Erythroblast (primary cell): ENCODE measurements at places on chromosomes 12 and 14.

GRCh38 chr12:92272061-92272964, 126.7 kb upstream of the BTG1 start:
- no peak for DNase-seq

DNA sequence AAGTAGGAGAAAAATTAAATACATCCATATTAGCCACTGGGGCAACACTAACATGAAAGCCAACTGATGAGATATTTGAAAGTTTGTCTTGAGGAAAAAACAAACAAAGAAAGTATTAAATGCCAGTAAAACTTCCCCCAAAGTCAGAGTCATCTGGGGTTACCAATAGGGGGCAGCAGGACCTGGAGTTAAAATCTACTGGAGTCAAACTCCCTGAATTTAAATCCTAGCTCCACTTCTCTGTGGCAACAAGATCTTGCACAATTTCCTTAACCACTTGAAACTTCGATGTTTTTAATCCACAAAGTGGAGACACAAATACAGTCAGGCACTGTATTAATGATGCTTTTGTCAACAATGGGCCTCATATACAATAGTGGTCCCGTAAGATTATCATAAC, 14.4 kb downstream of the PLEKHG7 start:
- peak; percentile 32 for DNase-seq

GRCh38 chr12:21248679-21249078, 86.0 kb downstream of the SLCO1A2 start:
- DNase-seq = no peak

DNA sequence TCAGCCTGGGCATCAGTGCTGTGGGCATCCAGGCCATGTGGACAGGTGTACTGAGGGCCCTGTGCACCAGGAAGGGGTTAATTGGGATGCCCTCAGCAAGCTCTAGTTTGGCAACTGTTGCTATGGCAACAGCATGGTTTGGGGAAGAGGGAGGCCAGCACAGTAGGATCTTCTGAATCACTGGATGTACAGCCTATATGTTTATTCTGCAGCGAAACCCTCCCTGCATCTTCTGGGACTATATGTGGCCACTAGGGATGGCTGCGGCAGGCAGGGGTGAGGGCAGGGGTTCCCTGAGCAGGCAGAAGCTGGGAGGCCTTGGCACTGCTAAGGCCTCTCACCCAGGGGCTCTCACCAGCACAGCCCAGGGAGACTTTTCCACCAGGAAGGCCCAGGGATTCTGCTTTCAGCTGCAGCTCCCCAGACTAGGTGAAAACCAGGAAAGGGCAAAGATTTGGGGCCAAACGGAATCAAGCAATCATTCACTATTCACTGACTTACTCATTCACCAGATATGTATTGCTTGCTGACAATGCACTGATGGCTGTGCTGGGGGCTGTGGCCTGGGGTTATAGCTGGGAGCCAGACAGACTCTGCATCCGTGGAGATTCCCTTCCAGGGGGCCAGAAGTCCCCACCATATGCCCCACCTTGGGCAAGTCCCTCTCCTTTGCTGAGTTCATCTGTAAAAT, 42.8 kb downstream of the IRF2BPL start:
- DNase-seq = no peak

DNA sequence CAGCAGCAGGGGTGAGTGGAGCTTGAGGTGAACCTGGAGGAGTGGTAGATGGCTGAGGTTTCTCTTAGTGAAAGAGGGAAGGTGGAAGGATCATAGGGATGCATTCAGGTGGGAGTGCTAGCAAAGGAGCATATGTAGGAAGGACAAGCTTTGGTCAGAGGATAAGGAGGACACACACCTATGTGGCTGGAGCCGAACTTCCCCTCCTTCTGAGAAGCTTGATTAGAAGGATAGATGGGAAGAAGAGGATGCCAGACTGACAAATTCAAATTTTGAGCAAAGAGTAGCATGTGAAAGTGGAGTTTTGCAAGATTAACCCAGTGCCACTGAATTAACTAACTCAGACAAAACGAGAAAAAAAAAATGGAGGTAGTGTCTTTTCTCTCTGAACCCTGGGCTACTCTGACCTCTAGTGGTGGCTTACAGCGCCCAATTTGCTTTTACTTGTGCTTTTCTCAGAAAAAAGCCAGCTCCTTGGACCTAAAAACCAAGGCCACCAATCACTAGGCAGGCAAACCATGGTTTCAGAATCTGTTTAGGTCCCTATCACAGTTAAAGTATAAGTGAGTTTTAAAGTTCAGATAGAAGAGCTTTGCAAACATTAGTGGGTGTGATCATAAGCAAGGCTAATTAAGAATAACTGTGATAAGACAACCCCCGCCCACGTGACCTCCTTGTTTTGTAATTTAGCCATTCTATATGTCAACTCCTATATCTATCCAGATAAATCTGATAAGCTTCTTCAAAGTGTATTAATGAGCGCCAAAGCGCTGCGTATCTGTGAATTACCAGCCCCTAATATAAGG, 15.5 kb downstream of the EMP1 start:
- peak; percentile 81 for DNase-seq
